Suppressor macrophage treated with lipopolysaccharide for 1 hour (primary cell): ENCODE measurements at places on chromosomes 16 and 17.

GRCh38 chr17:12402963-12403622 is 262.6 kb upstream of the MYOCD start:
- DNase-seq, result no peak

DNA sequence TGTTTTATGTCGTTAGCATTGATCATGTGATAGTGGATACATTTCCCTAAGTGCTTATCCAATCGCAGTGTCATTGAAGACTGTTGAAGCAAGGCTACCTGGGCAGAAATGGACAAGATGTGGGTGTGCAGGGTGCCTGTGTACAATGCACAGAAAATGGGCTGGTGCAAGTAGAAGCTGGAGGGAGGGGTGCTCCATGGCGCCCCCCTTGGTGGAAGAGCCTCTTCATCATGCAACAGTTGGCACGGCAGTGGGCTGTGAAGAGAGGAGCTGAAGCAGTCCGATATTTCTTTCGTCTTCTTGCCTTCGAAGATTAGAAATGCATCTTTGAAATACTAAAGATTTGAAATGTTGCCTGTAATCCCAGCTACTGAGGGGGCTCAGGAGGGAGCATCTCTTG is 100.5 kb downstream of the PLCG2 start:
- DNase-seq, result no peak

DNA sequence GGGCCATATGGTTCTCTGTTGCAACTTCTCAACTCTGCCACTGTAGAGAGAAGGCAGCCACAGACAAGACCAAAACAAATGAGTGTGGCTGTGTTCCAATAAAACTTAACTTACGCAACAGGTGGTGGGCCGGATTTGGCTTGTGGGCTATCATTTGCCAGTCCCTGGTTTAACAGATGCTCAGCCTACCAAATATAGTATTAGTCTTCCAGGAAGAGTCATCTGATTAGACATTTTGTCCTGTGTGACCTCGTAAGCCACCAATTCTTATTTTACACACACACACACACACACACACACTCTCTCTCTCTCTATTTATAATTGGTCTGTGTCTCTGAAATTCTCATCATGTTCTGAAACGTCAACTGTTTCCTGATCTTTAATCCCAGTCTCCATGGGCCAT is 245.9 kb downstream of the XYLT1 start:
- DNase-seq, result peak; percentile 37

DNA sequence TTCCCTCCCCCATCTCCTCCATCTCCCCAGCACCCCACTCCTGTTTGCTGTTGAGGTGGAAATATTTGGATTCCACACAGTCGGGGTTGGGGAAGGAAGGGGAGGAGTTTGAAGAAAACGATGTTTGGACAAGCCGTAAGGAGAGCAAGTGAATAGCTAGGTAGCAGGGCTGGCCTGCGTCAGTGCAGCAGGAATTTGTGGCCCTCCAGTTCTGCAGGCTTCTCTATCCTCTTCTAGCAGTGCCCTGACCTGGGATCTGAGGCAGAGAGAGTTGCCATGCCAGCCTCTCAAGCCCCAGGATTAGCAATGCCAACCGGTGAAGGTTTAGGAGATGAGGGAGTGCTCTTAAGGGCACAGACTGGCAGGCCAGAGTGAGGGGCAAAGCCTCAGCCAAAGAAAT is 12.5 kb downstream of the TLCD2 start:
- DNase-seq, result no peak
